Skin of body (tissue), 3 donors: ENCODE measurements at places on chromosomes 1 and 21.

DNA sequence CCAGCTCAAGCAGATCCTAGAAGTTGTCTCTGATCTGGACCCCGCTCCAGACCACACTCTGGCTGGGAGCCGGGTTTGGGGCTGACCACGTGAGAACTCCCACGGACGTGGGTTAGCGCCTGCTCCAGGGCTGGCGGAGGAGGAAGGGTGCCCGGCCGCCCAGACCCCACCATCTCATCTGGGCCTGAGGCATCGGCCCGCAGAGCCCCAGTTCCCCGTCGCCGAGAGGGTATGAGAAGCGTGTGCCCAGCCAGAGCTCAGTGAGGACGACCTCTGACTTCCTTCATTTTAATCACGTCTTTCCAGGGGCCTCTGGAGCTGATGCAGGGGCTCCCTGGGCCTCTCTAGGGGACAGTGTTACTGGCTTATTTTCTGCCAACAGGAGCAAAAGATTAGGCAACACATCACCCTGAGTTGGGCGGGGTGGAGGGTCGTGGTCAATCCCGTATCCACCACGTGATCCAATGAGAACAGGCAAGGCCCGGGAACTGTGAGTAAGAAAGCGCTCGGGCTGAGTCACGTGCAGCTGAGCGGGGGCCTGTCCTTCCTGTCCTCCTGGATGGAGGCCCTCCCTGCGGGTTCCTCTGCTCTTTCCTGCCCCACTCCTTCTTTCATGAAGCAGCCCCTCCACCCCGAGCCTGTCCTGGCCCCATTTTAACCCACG, 81.1 kb downstream of the SIK1 start:
- DNase-seq, result no peak

- no peak for DNase-seq
Observed at GRCh38 chr21:35328856-35329455, 279.9 kb upstream of the RUNX1 start.

- no peak for DNase-seq
Observed at GRCh38 chr1:202616355-202616915, 93.8 kb downstream of the SYT2 start.

DNA sequence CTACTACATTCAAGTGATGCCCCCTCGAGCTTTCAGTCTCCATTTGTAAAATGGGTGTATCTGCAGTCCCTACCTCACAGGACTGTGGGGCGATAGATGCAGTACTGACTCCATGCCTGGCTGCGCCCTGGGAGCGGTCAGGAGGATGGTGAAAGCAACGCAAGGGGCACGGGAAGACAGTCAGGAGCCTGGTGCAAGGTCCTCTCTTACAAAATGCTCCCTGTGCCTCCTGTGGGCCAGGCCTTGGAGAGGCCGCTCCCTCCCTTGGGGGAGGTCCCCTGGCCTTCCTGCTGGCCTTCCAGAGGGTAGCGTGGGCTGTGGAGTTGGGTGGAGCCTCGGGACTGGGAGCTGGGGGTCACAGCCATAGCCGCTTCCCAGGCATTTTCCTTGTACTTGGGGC, 21.6 kb downstream of the FAM151A start:
- no peak for DNase-seq

GRCh38 chr1:81254560-81254959, 546.2 kb upstream of the ADGRL2 start:
- no peak for DNase-seq

DNA sequence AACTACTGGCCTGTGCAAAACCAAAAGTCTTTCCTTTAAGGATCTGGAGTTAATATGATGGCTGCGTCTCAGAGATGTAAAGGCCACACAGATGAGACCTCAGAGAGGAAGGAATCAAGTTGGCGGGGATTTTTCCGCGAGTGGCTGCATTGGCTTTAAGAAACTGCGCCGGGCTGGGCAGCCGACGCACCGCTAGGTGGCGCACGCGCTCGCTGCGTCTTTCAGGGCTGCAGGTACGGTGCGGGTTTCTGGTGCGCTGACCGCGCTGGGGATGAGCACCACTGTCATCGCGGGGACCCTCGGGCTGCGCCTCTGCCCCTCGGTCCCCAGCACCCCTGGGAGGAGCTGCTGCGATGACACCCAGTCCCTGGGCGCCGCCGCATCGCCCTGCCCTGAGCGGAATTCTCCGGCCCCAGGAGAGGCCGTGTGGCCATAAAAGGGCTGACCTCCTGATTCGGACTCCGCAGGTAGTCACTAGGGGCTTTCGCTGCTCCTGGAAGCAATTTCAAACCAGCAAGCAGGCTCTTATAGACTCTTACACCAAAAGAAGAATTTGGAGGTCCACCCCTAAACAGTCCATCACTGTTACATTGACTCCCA, 241.0 kb downstream of the KCNJ6 start:
- no peak for DNase-seq

GRCh38 chr1:43757343-43758053, 50.2 kb downstream of the ST3GAL3 start:
- no peak for DNase-seq

DNA sequence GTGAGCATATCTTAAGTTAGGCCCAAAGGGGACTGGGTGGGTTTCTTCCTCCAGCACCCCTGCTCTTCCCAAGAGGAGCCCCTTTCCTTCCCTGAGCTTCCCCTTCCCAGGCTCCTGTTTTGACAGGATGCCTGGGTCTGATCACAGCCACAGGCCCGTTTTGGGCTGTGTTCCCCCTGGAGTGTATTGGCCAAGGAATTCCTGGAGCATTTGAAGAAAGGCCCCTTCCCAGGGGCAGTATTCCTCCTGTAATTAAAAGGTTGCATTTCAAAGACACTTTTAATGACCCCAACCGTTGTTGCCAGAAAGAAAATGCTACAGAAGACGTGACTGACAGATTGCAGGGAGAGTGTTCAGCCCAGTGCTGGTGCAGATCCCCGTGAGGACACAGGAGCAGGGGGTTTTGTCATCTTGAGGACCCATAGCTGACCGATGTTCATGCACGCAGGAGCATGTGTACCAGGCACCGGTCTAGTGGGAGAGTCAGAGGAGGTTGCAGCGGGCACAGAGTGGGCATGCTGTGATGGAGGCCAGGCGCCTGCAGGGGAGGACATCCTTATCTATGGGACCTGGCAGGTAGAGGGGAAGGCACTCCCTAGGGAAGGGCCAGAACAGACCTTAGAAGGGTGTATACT, 19.3 kb upstream of the LBR start:
- DNase-seq, result no peak

DNA sequence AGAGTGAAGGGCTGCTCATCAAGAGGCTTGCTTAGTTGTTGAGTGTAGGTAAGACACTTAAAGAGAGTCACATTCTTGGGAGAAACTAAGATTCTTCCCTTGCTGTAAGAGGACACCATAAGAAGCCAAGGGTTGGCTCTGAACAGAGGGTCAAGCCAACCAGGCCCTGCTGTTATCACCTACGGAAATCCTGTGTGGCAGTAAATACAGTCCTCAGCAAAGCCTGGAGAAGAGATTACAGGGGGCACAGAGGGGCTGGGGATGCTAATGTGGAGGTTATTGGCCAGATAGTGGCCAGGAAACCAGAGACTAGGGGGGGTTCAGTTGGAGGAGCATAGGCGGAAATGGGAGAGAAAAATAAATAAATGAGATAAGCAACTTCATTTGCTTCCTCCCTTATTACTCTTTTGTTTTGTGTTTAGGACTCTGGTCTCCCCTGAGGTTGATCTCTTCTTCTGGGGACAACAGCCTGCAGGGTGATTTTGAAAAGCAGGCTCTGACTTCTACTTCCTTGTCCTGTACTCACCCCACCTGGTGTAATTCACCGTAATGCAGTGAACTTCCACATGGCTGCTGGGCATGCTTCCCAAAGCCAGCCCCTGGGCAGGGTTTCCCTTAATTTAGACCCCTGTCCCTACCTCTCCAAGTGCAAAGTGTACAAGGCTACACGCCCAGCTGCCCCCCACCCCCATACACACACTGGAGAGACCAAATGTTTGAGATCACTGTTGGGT, 40.9 kb downstream of the MTARC1 start:
- no peak for DNase-seq

DNA sequence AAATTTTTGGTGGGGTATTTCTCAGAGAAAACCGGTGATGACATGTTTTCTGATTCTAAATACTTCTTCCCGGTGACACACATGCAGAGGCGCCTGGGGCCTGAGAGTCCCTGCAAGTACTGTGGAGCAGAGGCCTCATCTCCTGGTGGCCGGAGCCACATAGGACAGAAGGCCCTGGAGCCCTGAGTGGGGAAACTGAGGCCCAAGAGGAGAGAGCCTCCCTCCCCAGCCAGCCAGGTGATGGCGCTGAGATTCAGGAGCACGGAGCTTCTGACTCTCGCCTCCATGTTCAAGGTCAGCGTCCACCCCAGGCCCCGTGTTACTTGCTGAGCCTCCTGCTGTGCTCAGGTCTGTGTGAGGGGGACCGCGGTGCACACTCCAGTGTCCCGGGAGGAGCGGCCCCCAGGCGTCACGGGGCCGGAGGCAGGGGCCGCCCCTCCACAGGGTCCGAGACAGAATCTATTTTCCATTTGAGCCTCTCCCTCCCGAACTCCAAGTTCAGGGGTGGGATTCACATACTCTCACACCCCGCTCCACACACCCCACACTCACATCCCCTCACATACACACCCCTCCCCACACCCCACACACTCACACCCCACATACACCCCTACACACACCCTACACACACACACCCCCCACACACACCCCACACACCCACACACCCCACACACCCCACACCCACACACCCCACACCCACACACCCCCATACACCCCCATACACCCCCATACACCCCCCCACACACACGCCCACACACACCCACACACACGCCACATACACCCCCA, 43.8 kb downstream of the SLX9 start:
- no peak for DNase-seq

DNA sequence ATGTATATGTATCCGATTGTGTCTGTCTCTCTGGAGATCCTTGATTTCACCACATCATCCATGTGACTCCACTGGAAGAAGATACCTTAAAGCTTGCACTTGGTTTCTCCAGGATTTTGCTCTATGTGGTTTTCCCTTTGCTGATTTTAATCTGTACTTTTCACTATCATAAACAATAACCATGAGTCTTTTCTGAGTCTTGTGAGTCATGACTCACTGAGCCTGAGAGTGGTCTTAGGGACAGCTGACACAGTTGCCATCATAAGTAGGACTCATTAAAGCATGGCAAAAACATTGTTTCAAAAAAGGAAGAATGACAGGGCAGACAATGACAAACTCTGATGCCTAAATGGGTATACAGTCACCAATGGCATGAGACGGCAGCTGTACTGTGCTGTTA, 226.2 kb downstream of the AKT3 start:
- DNase-seq, result no peak
